ENCODE measurements at places on chromosomes 12 and 14. TPM values are rescaled to one million over a fixed set of nuclear protein-coding genes. Genes with fewer than 3 reads are reported as not detected.

DNA sequence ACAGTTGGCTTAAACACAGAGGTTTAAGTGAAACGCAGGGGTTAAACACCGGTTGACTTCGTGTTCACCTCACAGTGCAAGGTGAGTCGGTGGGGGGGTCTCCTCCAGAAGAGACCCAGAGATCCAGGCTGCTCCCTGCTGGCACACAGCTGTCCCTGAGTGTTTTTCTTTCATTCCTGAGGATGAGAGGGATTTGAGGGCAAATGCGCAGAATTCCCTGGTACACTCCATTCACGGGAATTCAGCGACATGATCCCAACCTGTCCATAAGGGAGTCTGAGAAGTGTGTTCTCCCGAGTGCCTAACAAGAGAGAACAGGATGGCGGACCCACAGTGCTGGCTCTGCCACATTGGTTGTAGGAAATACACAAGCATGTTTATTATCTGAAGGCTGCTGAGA lies 107.2 kb upstream of the ESRRB start:
- H3K27me3 ChIP-seq = peaks cover 22% of the 10 kb centered on the region
- no peaks in the 10 kb centered on the region for H3K36me3 ChIP-seq
- no peak overlapping the region for H3K27ac ChIP-seq
- H3K4me3 ChIP-seq = no peak overlapping the region

DNA sequence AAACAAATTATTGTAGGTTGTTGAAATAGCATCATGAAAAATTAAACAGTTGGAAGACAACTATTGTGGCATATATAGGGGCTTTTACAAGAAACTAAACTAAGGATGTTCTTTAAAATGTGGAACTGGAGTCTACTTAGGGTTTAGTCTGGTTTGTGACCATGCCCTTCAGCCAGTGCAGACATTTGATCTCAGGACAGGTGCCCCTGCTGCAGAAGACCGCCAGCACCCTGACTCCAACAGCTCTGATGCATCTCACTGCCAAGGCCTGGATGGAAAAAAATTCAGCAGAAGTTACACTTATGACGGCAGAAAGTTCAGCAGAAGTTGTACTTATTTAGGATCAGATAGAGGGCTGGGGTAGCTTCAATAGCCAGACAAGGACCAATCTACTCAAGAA lies 51.5 kb downstream of the TMEM117 start:
- no peak overlapping the region for H3K4me3 ChIP-seq
- H3K27me3 ChIP-seq = no peaks in the 10 kb centered on the region
- no peak for DNase-seq

- no peak overlapping the region for H3K27ac ChIP-seq
- H3K27me3 ChIP-seq = no peaks in the 10 kb centered on the region
- H3K4me3 ChIP-seq = no peak overlapping the region
- no peak for DNase-seq
- peaks cover 3% of the 10 kb centered on the region for H3K36me3 ChIP-seq
Observed at GRCh38 chr12:62249419-62249818, 10.8 kb upstream of the USP15 start.

Gene GPD1
- 1.5 TPM for total RNA-seq

DNA sequence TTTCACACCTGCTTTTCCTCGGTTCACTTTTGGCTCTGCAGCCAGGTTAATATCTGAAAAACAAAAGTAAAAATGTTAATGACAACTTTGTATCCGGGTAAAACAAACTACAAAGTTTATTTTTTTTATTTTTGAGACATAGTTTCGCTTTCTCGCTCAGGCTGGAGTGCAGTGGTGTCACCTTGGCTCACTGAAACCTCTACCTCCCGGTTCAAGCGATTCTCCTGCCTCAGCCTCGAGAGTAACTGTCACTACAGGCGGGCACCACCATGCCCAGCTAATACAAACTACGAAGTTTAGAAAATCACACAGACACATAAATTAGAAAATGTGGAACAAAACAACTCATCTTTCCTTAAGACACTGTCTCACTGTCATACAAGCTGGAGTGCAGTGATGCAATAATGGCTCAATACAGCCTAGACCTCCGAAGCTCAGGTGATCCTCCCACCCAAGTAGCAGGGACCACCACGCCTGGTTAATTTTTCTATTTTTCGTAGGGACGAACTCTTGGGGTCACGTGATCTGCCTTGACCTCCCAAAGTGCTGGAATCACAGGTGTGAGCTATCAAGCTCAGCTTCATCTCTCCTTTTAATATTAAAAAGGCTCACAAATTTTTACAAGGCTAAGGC lies 38.1 kb downstream of the HNRNPC start:
- peaks cover 17% of the 10 kb centered on the region for H3K36me3 ChIP-seq
- peaks cover 84% of the 10 kb centered on the region for H3K4me1 ChIP-seq
- H3K4me3 ChIP-seq = peak overlapping the region; percentile 78
- H3K27ac ChIP-seq = peak overlapping the region; percentile 93
- H3K27me3 ChIP-seq = no peaks in the 10 kb centered on the region
- DNase-seq = no peak

GRCh38 chr14:24673059-24673458 lies 39.1 kb upstream of the GZMB start:
- no peak for DNase-seq
- peak overlapping the region; percentile 17 for H3K27ac ChIP-seq
- H3K36me3 ChIP-seq = no peaks in the 10 kb centered on the region
- peaks cover 32% of the 10 kb centered on the region for H3K4me1 ChIP-seq
- peaks cover 4% of the 10 kb centered on the region for H3K27me3 ChIP-seq
- peak overlapping the region; percentile 88 for H3K4me3 ChIP-seq

- no peaks in the 10 kb centered on the region for H3K27me3 ChIP-seq
- DNase-seq = no peak
- no peaks in the 10 kb centered on the region for H3K36me3 ChIP-seq
- no peak overlapping the region for H3K27ac ChIP-seq
Observed at GRCh38 chr12:57315681-57316080, 64.7 kb upstream of the STAC3 start.

GRCh38 chr12:14072987-14073386 lies 91.6 kb upstream of the GRIN2B start:
- H3K27me3 ChIP-seq = peaks cover 2% of the 10 kb centered on the region
- no peak for DNase-seq
- H3K4me3 ChIP-seq = no peak overlapping the region

GRCh38 chr12:11085419-11085818 lies 6.7 kb downstream of the TAS2R43 start:
- no peaks in the 10 kb centered on the region for H3K27me3 ChIP-seq
- H3K4me1 ChIP-seq = no peaks in the 10 kb centered on the region
- no peak overlapping the region for H3K4me3 ChIP-seq
- no peak for DNase-seq
- no peak overlapping the region for H3K27ac ChIP-seq

Gene KRT83
- not detected for total RNA-seq

- H3K4me1 ChIP-seq = peaks cover 3% of the 10 kb centered on the region
- no peak for DNase-seq
- no peak overlapping the region for H3K4me3 ChIP-seq
- H3K27ac ChIP-seq = no peak overlapping the region
- H3K36me3 ChIP-seq = peaks cover 53% of the 10 kb centered on the region
Observed at GRCh38 chr12:107017042-107017441, 30.1 kb upstream of the MTERF2 start.

DNA sequence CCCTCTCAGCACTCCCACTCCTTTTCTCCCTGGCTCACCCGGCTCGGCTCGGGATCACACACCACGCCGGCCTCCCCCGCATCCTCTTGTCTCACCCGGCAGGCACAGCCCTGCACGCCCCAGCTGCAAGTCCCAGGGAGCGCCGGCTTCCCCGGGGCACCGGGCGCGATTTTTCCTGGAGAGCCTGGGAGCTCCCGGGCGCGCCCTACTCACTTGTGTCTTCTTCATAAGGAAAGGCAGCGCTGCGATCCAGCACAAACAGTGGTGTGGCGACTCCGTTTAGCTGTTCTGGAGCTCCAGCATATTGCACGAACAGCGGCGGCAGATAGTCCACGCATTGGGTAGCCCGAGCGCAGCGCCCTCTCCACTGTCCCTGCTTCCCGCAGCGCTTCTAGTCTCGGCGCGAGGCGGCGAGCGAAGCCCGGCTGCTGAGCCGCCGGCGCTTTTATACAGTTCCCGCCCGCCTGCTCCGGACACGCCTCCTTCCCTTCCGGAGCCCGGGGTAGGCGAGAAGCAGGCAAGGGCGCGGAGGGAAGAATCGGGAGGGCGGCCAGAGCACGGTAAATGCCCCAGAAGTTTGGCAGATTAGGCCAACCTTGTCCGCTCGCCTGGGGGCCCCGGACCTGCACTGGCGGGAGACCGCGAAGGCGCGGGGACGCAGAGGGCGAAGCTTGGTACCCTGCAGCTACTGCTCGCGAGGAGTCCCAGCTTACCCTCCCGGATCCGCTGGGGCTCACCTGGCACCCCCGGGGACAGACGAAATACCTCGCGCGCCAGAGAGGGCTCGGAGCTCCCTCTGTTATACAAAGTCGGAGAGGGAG lies at the start of gene KITLG:
TSS of gene KITLG (minus strand) at position 421 of the 821 bp plus-strand sequence. CDS start at position 228, 193 bp downstream.
- peak within 1 kb of the TSS; percentile 67 for H3K4me3 ChIP-seq
- H3K4me1 ChIP-seq = peaks cover 10% of the 10 kb centered on the region
- peaks cover 13% of the 10 kb centered on the region for H3K36me3 ChIP-seq
- DNase-seq = no peak
- peaks cover 30% of the 10 kb centered on the region for H3K27me3 ChIP-seq
- no peak within 1 kb of the TSS for H3K27ac ChIP-seq

DNA sequence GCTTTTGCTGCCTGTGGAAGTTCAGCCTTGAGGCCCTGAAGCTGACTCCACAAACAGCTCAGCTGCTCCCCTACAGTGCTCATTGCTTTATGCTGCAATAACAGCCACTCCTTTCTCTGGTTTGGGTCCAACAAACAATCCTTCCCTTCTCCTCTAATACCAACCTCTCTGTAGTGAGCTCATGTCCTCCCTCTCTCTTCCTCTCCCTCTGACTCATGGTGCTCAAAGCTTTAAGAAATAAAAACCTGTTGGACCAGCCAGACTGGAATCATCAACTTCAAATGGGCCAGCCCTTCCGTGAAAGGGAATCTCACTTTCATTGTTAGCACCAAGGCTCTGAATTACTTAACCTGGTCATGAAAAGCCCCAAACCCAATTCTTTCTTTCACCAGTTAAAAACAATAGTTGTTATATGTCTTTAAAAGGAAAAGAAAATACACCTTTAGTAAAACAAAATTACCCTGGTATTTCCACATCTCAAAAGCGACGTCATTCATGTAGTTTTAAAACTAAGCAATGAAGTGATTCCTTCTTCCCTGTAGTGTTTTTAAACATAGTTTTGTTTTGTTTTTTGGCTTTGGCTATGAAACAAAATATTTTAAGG lies 126.4 kb downstream of the DUSP6 start:
- H3K27ac ChIP-seq = peak overlapping the region; percentile 58
- peaks cover 17% of the 10 kb centered on the region for H3K4me1 ChIP-seq
- H3K36me3 ChIP-seq = no peaks in the 10 kb centered on the region
- no peak overlapping the region for H3K4me3 ChIP-seq
- H3K27me3 ChIP-seq = no peaks in the 10 kb centered on the region
- DNase-seq = no peak

Gene CSRP2
- total RNA-seq = not detected

Gene SLC4A8
- 0.42 TPM for total RNA-seq

GRCh38 chr12:65511134-65511834 lies 232.8 kb downstream of the MSRB3 start:
- no peaks in the 10 kb centered on the region for H3K36me3 ChIP-seq
- no peak overlapping the region for H3K27ac ChIP-seq
- H3K4me1 ChIP-seq = no peaks in the 10 kb centered on the region
- no peak for DNase-seq

GRCh38 chr14:22668417-22668816 lies 24.3 kb upstream of the OR6J1 start:
- no peaks in the 10 kb centered on the region for H3K36me3 ChIP-seq
- H3K27me3 ChIP-seq = no peaks in the 10 kb centered on the region
- H3K27ac ChIP-seq = no peak overlapping the region
- DNase-seq = no peak
- no peak overlapping the region for H3K4me3 ChIP-seq
- H3K4me1 ChIP-seq = no peaks in the 10 kb centered on the region

DNA sequence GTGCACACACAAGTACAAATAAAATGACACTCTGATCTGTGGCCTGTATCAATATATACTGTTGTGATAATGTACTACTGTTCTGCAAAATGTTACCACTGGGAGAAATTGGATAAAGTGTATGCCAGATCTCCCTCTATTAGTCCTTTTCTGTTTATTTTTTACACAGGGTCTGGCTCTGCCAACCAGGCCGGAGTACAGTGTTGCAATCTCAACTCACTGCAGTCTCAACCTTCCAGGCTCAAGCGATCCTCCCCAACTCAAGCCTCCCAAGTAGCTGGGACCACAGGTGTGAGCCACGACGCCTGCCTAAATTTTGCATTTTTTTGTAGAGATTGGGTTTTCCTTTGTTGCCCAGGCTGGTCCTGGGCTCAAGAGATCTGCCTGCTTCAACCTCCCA lies 1.9 kb downstream of the NT5DC3 start:
- H3K27ac ChIP-seq = no peak overlapping the region
- H3K36me3 ChIP-seq = no peaks in the 10 kb centered on the region
- no peak overlapping the region for H3K4me3 ChIP-seq
- peaks cover 15% of the 10 kb centered on the region for H3K4me1 ChIP-seq
- DNase-seq = no peak
- no peaks in the 10 kb centered on the region for H3K27me3 ChIP-seq

Gene PRICKLE1
- 2.4 TPM for total RNA-seq

- no peaks in the 10 kb centered on the region for H3K36me3 ChIP-seq
- no peak overlapping the region for H3K4me3 ChIP-seq
- peaks cover 46% of the 10 kb centered on the region for H3K4me1 ChIP-seq
- H3K27me3 ChIP-seq = no peaks in the 10 kb centered on the region
- H3K27ac ChIP-seq = peak overlapping the region; percentile 63
Observed at GRCh38 chr12:52629281-52630007, 11.1 kb upstream of the KRT73 start.

Gene TBX3
- total RNA-seq = not detected

- H3K27ac ChIP-seq = peak overlapping the region; percentile 92
- peak overlapping the region; percentile 86 for H3K4me3 ChIP-seq
- no peaks in the 10 kb centered on the region for H3K27me3 ChIP-seq
- no peaks in the 10 kb centered on the region for H3K36me3 ChIP-seq
Observed at GRCh38 chr14:100147181-100147631, 12.2 kb downstream of the DEGS2 start.

GRCh38 chr14:58488550-58488949 lies 61.0 kb downstream of the KIAA0586 start:
- H3K4me3 ChIP-seq = no peak overlapping the region
- DNase-seq = no peak
- H3K27me3 ChIP-seq = no peaks in the 10 kb centered on the region

DNA sequence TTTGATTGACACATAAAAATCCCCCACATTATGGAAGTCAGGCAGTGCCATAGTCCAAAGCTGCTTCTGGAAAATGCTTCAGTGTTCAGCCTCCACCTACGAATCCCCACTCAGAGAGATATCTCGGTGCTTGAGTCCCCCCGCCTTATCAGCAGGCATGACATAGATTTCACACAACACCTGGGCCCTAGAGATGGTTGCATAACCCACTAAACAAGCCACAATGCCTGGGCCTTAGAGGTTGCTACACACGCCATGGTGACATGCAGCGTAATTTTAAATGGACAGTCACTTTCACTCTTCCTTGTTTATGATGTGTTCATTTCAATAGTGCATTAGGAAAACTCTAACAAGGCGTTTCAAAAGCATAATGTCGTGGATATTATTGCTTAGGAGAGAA lies 38.0 kb downstream of the CCDC60 start:
- H3K27ac ChIP-seq = no peak overlapping the region
- DNase-seq = no peak
- H3K4me3 ChIP-seq = no peak overlapping the region
- H3K4me1 ChIP-seq = no peaks in the 10 kb centered on the region

Measured in naive thymus-derived CD8-positive, alpha-beta T cell (primary cell).